Stomach (tissue), 19 donors: ENCODE measurements at places on chromosomes 6 and 20.

DNA sequence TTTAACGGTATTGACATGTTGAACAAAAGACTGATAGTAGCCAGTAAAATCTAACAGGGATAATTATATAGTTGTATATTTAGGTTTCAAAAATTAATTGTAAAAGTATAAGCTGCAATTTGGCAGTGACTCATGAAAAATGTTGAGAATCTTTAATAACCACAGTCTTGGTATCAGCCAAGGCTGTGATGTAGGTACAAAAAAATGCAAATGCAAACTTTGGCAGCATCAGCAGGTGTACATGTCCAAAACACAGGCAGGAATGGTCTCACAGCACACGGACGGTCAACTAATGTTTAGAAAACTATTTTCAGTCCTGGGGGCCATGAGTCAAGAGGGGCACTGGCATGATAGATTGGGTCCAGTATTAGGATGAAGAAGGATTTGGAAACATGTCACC, 58.5 kb upstream of the BEND3 start:
- H3K27ac ChIP-seq: no peak overlapping the region
- no peaks in the 10 kb centered on the region for H3K36me3 ChIP-seq
- no peak for DNase-seq
- no peak overlapping the region for H3K4me3 ChIP-seq

DNA sequence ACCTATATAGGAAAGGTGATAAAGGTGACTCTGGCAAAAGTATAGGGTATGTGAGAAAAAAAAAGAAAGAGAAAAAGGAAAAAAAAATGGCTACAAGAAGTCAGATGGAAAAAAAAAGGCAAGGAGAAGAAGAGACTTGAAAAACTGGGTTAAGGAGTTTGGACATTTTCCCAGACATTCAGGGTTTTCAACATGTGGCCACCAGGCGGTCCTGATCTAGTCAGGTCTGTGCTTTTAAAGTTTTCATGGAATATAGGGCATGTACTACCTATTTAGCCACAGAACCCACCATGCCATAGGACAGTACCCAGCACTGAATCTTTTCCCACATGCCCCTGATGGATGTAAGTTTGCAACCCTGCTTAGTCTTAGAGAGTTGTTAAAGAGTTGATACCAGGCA, 433.7 kb downstream of the MAFB start:
- H3K27me3 ChIP-seq: no peaks in the 10 kb centered on the region
- DNase-seq: no peak
- H3K27ac ChIP-seq: no peak overlapping the region
- H3K4me3 ChIP-seq: no peak overlapping the region
- H3K36me3 ChIP-seq: no peaks in the 10 kb centered on the region

DNA sequence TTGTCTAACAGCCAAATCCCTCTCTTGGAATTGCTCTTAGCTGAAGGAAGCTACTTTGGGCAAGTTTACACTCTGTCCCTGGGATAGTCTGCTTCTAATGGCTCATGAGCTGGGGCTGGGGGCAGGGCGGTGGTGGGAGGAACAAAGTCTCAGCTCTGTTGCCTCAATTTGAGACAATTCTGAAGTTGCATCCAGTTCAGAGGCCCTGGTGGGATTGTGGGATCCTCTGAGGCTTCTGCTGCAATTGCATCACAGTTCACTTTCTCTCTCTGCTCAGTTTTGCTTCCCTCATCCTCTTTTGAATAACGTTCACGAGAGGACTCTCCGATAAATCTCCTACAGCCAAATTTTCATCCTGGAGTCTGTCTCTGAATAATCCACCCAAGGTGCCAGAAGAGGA, 440.6 kb upstream of the SLC35B3 start:
- H3K36me3 ChIP-seq: no peaks in the 10 kb centered on the region
- H3K27me3 ChIP-seq: no peaks in the 10 kb centered on the region
- H3K4me3 ChIP-seq: no peak overlapping the region
- H3K27ac ChIP-seq: no peak overlapping the region

GRCh38 chr6:90253631-90254030, 43.0 kb downstream of the BACH2 start:
- no peaks in the 10 kb centered on the region for H3K4me1 ChIP-seq
- no peaks in the 10 kb centered on the region for H3K27me3 ChIP-seq
- H3K27ac ChIP-seq: no peak overlapping the region

GRCh38 chr6:22330941-22331340, 34.1 kb upstream of the PRL start:
- H3K4me1 ChIP-seq: no peaks in the 10 kb centered on the region
- no peak for DNase-seq
- no peak overlapping the region for H3K27ac ChIP-seq
- H3K36me3 ChIP-seq: no peaks in the 10 kb centered on the region
- no peak overlapping the region for H3K4me3 ChIP-seq

DNA sequence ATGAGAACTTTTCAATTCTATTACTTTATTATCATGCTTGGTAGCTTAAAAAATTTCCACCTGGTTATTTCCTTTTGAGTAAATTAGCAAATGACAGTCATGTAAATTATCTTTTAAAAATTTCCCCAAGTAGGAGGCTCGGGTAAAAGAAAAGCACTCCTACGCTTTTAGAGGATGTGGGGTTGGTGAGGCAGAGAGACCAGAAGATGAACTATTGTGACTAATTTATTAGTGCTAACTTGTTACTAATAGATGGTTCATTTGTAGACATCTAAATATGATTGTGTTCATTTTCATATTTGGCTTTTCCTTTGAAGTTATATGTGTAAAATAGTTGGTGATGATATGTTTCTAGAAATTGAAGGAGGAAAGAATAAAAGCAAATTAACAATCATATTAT, 27.0 kb downstream of the ZNF292 start:
- no peaks in the 10 kb centered on the region for H3K27me3 ChIP-seq
- H3K27ac ChIP-seq: no peak overlapping the region
- H3K36me3 ChIP-seq: peaks cover 5% of the 10 kb centered on the region

- H3K36me3 ChIP-seq: no peaks in the 10 kb centered on the region
- no peak overlapping the region for H3K27ac ChIP-seq
- no peak overlapping the region for H3K4me3 ChIP-seq
Measured at GRCh38 chr6:145141572-145141971, 593.7 kb downstream of the EPM2A start.

DNA sequence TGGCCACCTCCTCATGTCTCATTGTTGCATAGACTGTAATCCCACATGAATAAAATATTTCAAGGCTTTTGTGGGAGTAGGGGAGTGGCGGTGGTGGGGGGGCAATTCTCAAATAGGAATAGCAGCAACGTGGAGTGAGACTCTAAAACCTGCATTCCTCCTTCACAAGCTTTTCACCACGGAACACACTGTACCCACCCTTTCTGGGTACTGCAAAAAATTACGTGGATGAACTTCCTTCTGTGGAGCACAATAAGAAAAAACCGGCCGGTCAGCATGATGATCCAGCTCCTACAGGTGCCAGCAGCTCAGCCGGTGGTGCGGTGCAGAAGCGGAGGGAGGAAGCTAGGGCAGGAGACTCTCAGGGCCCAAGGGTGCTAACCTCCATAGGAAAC, 930 bp upstream of the RRAGD start:
- H3K4me1 ChIP-seq: no peaks in the 10 kb centered on the region
- H3K27me3 ChIP-seq: no peaks in the 10 kb centered on the region

DNA sequence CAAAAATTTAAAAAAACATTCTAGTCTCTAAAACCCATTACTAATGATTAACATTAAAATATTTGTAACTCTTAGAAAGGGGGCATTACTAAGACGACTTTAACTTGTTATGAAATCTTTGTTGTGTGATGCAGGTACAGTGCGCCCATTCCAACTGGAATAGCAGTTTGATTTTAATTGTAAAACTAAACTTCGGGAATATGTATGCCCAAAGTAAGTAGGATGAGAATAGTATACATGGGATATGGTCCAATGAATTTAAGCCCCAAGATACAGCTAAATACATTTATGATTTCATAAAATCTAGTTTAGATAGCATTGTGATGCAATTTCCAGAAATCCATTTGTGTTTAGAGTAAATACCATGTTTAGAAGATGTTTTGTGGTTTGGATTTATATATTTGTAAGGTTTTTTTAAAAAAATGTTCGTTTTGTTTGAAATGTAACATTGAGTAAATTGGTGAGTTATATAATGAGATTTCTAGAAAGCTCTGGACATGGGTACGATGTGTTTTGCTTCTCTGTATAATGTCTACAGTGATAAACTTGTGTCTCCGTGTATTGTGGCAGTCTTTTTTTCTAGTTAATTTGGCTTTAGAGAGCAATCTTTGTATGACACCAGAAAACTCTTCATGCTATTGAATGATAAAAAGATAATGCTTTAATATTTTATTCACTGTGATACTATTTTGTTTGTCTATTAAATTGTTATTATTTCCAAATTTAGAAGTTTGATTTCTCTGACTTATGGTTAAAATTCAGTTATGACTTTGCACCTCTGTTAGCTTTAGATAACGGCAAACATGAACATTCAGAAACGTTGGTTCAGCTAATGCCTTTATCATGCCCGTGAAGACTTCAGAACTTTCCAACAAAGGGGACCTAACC, 54.8 kb downstream of the RNF182 start:
- no peaks in the 10 kb centered on the region for H3K4me1 ChIP-seq
- H3K27me3 ChIP-seq: peaks cover 13% of the 10 kb centered on the region
- no peaks in the 10 kb centered on the region for H3K36me3 ChIP-seq
- no peak overlapping the region for H3K4me3 ChIP-seq
- DNase-seq: no peak
